ENCODE measurements at places on chromosomes 6 and 20.

DNA sequence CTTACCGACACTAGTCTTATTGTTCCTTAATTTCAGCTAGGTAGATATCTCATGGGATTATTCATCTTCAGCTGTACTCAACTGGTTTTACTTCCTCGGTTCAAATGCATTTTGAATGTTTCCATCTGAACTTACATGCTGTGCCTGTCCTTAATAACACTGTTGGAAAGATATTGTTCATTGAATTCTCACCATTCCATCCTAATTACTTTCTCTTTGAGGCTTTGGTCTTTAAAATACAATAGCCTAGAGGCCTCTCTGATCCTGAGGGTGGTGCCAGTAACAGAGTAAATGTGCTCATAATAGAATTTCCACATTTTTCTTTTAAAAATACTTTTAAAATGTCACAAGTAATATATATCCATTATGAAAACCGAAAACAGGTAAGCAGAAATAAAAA lies 54.0 kb downstream of the IL20RA start:
- DNase-seq: no peak

DNA sequence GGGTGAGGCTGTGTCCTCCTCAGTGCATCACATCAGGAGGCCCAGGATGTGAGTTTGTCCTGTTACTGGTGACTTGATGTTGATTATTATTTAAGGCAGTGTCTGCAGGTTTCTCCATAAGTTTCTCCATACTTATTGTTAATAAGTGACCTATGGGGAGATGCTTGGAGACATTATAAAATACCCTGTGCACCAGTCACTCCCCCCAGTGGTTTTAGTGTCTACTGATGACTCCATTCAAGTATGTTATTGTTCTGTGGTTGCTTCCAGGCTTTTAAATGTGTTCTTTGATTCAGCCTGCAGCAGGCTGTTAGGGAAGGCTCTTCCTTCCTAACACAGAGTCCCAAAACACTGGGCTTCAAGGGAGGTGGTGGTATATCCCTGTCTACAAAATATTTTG lies 14.6 kb upstream of the CST3 start:
- no peak for DNase-seq

DNA sequence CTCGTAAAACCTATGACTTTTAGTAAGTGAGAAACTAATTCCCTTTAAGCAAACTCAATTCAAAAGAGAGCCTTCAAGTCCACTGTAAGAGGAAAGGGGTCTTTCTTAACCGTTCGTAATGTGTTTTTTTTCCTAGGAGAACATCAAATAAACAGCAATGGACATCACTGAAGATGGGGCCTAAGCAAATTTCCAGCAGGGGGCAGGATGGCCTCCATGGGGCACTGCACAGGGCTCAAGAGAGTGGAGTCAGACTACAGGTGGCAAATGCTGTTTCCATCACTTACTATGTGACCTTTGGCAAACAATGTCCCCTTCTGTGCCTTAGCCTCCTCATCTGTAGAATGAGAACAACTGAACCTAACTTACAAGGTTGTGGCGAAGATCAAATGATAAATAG lies 88.7 kb downstream of the ARHGAP18 start:
- no peak for DNase-seq

- DNase-seq: no peak
These were observed 1034.9 kb upstream of the EPHA7 start for GRCh38 chr6:94454231-94454630.

- DNase-seq: no peak
These were observed 351.7 kb upstream of the ARID1B start for GRCh38 chr6:156425359-156426020.

- no peak for DNase-seq
These were observed 295.7 kb downstream of the C6orf118 start for GRCh38 chr6:165013701-165014100.

- DNase-seq: no peak
These were observed 23.6 kb downstream of the STMND1 start for GRCh38 chr6:17125407-17125806.

DNA sequence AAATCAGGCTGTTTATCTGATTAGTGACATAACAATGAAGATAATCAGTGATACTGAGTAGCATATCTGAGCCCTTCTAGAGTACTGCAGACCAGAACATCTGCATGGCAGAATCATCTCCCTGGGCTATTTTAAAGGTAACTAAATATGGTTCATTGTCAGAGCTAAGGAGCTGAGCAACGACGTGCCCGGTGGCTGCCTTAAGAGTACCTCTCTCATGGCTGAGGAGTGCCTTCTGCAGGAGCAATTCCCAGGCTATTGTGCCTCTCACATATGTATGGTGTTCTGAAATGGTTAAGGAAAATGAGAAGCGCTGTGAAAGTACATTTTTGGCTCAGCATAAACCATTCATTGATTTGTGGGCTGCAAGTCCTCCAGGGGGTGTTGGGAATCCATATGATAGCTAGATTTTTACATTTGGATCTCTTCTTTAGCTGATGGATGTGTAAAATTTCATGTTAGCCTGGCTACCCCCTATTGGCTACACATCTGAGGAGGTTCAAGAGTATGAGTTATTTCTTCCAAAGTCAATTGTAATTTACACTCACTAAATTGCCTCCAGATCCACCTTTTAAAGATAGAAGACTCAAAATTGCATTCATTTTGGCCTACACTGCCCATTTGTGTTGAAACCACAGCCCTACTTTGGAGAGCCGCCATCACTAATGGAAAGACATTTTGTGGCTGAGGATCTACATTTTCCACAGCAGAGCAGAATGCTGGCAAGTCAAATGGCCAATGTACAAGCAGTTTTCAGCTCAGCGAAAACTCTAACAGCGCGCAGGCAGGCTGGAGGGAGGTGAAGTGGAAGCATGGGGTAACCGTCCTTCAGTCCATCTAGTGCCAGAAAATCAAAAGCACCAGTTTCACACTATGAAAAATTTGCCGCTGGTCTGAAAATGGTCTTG lies 198.0 kb downstream of the SIM1 start:
- no peak for DNase-seq

DNA sequence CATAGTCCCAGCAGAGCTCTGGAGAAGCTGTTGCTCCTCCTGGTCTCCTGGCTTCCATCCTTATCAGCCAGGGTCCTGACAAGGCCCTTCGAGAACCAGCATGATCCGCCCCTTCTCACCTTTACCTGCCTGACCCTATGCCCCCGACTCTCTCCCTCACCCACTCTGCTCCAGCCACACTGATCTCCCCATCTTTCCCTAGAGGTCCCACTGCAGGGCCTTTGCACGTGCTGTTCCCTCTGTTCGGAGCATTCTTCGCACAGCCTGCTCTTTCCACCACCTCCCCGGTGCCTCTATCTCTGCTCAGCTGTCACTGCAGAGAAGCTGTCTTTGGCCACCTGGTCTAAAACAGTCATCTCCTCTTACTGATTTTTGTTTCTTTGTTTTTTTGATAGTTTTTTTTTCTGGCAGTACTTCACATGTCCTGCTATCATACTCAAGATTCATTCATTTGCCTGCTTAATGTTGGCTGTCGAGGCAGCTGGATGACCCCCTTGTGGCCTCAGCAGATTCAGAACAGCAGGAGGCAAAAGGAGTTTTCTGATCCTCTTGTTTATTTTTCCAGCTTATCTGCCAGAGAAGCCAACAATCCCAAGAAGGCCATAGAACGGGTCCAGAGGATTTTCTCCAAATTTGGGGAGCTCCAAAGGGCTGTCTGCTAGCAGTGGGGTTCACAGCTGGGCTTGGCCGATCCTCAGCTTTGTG lies 1.6 kb upstream of the PTGIS start:
- DNase-seq: no peak

- no peak for DNase-seq
These were observed 39.6 kb downstream of the ESR1 start for GRCh38 chr6:151847064-151847463.

- no peak for DNase-seq
These were observed 32.2 kb downstream of the KCNB1 start for GRCh38 chr20:49450281-49450721.

DNA sequence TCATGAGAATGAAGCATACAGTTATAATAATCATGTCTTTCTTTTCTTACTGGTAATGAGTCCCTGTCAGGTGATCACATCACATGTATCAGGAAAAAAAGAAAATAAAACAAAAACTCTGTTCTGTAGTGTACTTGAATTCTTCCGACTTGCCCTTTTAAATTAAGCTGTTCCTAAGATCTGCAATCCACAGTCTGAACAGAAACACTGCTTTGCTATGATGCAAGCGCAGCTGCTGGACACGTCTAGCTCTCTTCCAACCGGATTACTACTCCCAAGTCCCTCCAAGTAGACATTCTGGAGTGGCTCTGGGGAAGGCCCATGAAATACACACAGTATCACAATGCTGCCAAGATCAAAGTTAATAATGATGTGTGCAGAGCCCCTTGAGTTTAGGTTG lies 83.7 kb downstream of the FYN start:
- no peak for DNase-seq

GRCh38 chr6:46072866-46073265 lies 56.9 kb upstream of the ENPP4 start:
- no peak for DNase-seq

DNA sequence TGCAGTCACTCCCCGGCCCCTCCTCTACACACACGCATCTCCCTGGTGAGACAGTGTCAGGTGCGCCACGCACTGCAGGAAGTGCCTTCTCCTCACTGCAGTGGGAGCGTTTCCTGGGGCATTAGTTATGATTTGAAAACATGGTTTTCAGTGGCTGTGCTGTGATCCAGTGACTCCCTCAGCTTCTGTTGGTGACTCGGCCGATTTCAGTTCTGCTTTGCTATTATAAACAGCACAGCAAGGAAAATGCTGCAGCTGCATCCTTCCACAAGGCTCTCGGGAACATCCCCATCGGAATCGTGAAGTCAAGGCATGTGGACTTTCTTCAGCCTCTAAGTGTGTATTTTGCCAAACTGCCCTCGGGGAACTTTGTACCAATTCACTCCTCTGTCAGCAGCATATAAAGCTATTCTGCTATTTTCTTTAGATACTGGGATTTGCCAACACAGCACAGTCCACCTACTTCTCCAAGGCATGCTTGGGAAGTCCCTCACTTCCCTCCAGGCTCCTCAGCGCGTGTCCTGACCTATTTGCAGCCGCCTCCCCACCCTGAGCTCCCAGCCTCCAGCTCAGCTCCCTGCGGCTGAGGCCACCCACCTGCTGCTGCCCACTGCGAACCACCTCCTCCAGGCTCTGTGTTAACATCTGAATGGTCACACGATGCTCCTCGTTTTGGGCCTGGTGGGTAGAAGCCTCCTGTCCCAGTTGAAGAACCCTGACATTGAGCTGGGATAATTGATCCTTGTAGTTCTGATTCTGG lies 54.5 kb downstream of the GINS1 start:
- no peak for DNase-seq

DNA sequence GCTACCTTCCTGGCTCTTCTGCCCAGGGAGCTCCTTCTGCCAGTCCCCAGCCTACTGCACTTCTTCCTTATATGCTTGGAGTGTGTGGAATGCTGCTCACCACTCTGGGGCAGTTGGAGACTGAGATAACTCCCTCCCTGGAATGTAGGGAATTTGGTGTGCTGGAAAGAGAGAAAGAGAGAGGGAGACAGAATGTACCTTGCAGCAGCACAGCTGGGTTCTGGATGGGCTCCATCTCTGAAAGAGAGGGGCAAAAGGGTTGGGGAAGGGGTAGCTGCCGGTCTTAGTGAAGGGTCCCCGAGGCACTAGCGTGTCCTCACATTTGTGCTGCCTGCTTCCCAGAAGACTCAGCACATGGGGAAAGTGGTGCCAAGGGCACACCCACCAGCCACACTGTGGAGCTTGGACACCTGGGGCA lies 40.2 kb upstream of the DDR1 start:
- DNase-seq: peak; percentile 57

GRCh38 chr6:15473741-15474161 lies 189.1 kb downstream of the DTNBP1 start:
- no peak for DNase-seq

DNA sequence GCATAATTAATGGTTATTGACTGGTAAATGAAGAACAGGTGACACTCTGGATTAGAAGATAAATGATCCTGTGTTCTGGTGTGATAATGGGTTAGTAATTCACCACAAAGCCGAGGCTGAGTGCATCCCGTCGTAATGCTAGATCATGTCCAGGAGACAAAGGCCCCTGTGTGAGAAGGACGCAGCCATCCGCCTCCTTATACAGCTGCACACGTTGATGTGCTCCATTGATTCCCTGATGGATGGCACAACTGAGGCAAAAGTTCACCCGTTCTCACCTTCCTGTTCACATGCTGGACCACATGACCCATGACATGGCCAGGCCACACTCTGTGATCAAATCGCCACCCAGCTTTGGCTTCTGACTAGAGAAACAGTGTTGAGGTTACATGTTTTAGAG lies 136.1 kb downstream of the FOXC1 start:
- DNase-seq: no peak

- DNase-seq: no peak
These were observed 24.3 kb downstream of the TMEM74B start for GRCh38 chr20:1160496-1160895.

DNA sequence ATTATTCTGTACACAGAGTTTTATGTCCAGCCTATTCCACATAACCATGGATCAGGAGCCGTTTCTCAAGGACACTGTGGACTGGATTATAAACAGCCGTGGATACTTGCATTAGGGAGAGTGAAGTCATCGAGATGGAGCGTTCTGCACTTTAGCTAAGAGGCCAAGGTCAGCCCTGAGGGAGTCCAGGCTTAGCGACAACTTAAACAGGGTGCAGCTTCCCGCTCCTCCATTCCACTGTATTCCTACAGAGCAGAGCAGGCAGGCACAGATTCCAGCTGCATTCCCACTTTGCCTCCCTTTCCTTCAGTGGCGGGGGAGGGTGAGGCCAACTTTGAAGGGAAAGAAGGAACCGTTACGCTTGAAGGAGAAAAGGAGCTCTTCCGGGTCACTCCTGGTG lies 59.5 kb downstream of the RAMACL start:
- DNase-seq: no peak

DNA sequence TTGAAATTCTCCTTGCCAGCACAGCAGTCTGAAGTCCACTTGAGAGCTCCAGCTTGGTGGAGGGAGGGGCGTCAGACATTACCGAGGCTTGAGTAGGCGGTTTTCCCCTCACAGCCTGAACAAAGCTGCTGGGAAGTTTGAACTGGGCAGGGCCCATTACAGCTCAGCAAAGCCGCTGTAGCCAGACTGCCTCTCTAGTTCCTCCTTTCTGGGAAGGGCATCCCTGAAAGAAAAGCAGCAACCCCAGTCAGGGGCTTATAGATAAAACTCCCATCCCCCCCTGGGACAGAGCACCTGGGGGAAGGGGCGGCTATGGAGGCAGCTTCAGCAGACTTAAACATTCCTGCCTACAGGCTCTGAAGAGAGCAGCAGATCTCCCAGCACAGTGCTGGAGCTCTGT lies 325.3 kb downstream of the GJA1 start:
- no peak for DNase-seq

All from 8988T (cell line).